ENCODE measurements at places on chromosomes 2 and 18. TPM values are rescaled to one million over a fixed set of nuclear protein-coding genes. Genes with fewer than 3 reads are reported as not detected.

DNA sequence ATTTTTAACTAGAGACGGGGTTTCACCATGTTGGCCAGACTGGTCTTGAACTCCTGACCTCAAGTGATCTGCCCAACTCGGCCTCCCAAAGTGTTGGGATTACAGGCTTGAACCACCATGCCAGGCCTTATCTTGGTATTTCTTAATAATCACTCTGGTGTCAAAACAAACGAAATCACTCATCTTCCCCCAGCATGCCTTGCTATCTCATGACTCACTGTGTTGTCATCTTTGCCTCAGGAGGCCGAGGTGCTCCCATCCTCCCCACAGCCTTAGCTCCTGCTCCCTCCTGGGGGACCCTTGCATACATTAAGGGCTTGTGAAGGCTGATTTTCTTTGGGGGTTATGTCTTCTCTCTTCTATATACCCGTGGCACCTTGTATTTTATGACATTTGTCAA is 250.1 kb upstream of the DPP10 start:
- DNase-seq = no peak

DNA sequence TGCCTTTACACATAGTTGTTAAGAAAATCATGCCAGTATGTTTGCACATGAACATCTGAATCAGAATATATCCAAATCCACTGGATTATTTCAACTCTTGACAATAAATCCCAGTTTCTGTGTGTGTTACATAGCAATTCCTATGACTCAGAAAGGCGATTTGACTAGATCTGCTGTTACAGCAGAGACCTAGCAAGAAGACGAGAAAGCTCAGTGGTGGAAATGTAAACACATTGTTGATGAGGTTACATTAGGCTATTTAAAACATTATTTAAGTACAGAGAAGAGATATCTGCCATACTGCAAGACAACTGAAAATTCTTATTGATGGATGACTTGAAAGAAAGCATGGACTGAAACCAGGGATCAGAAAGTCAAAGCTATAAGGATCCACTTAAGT is 73.0 kb upstream of the SMIM21 start:
- no peak for DNase-seq

DNA sequence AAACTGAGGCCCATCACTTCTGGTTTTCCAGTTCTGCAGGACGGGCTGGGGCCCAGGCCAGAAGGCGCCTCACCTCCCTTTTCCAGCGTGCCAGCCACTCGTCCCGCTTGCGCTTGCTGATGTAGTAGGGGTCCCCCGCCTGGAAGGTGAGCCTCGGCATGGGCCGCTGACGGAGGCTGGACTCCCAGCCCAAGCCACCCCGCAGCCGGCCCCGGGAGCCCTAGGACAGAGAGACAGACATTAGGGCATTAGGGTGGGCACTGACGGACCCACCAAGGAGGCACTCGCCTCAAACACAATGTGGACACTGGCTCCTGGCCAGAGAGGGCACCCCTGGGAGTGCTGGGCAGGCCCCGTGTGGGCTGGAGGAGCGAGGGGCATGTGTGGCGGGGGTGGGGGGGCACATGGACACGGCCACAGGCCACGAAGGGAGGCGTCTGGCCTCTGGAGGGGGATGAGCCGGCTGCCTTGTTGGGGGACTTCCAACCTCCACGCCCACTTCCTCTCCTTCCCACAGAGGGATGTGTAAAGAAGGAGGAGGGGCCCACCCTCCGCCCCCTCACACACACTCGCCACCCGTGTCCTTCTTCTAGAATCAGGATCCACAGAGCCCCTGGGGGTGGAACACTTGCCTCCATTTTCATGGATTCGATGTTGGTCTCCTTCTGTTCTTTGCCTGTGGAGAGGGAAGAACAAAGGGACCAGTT is 66.7 kb downstream of the DNMT3A start:
- no peak for DNase-seq

Gene TRABD2A
- total RNA-seq = 7.5 TPM

GRCh38 chr2:137802038-137802437 is 162.2 kb upstream of the HNMT start:
- no peak for DNase-seq

GRCh38 chr2:227016894-227017293 is 147.1 kb downstream of the COL4A4 start:
- no peak for DNase-seq

Gene ARL4C
- 10.4 TPM for total RNA-seq

- DNase-seq = no peak
These were observed 4.6 kb downstream of the MLPH start for GRCh38 chr2:237491515-237492118.

- no peak for DNase-seq
These were observed 822 bp upstream of the GPD2 start for GRCh38 chr2:156435396-156435717.

DNA sequence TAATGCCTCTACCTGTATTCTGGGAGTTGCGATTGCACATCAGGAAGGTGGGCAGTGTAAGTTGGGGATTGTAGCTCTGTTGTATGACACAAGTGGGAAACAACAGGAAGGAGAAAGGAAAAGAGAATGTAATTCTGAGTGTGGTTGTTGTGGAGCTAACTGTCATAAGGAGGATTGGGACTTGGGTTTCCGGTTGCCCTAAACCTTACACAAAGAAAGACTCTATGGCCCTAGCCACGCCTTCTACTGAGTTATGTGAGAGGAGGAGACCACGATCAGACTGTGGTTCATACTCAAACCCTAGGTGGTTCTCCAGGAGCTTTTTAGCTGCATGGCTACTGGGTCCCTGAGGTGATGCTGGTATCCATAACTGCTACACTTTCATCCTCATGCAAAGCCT is 86.5 kb downstream of the TANC1 start:
- DNase-seq = no peak

- peak; percentile 99 for DNase-seq
These were observed at the start of gene NOL4 for GRCh38 chr18:34224423-34225217. Gene NOL4 (minus strand): TSS chr18:34224913. CDS start chr18:34223253, 1,660 bp downstream.

Gene ANKRD30BL
- 0.39 TPM for total RNA-seq

DNA sequence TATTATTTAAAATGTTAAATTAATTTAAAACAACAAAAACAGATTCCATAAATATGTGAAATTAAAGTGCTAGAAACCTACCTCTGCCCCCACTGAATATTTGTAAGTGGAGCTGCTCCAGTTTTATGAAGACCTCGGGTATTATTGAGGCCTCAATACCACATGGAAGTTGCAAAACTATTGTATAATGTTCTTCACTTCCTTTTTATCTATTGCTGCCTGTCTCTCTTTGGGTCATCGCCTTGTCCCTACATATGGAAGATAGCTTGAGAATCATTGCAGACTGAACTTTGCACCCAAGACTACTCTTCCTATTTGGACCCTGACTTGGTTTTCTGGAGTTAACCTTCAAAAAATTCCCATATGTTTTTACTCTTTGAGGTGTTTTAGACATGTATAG is 212.1 kb upstream of the NETO1 start:
- DNase-seq = no peak
